ENCODE measurements at places on chromosomes 1 and 21.

GRCh38 chr1:111833334-111833733 is 77.6 kb downstream of the DDX20 start:
- H3K36me3 ChIP-seq: no peaks in the 10 kb centered on the region
- no peak overlapping the region for H3K27ac ChIP-seq
- DNase-seq: no peak
- peaks cover 14% of the 10 kb centered on the region for H3K27me3 ChIP-seq
- no peaks in the 10 kb centered on the region for H3K4me1 ChIP-seq

GRCh38 chr1:17719874-17720273 is 35.3 kb upstream of the ACTL8 start:
- no peak overlapping the region for H3K27ac ChIP-seq
- H3K36me3 ChIP-seq: no peaks in the 10 kb centered on the region
- no peak overlapping the region for H3K4me3 ChIP-seq
- no peak for DNase-seq
- H3K4me1 ChIP-seq: no peaks in the 10 kb centered on the region

DNA sequence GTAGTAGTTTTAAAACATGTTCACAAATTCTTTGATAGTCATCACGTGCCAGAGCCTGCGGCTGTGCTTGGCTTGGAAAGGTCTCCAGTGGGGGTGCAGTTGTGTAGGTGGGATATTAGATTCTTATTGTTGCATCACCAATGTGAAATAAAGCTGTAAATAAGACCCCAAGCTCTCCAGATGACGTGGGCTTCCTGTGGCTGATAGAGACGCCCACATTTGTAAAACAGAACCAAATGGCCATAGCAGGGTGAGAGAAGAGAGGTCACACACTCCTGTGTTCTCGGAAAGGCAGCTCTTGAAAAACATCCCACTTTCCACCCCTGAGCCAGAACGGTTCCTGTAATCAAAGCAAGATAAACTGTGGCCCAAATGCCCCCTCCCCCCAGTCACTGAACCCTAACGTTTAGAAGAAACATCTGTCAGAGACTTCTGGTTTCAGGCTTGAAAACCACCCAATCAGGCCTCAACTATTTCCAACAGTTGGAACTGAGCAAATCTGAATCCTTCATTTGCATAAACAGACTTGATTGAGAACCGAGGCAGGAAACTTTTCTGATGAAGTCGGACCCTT is 6.6 kb upstream of the NTPCR start:
- DNase-seq: peak; percentile 59
- H3K27ac ChIP-seq: peak overlapping the region; percentile 79
- peaks cover 20% of the 10 kb centered on the region for H3K4me1 ChIP-seq
- H3K4me3 ChIP-seq: no peak overlapping the region
- H3K27me3 ChIP-seq: peaks cover 5% of the 10 kb centered on the region
- H3K36me3 ChIP-seq: no peaks in the 10 kb centered on the region

DNA sequence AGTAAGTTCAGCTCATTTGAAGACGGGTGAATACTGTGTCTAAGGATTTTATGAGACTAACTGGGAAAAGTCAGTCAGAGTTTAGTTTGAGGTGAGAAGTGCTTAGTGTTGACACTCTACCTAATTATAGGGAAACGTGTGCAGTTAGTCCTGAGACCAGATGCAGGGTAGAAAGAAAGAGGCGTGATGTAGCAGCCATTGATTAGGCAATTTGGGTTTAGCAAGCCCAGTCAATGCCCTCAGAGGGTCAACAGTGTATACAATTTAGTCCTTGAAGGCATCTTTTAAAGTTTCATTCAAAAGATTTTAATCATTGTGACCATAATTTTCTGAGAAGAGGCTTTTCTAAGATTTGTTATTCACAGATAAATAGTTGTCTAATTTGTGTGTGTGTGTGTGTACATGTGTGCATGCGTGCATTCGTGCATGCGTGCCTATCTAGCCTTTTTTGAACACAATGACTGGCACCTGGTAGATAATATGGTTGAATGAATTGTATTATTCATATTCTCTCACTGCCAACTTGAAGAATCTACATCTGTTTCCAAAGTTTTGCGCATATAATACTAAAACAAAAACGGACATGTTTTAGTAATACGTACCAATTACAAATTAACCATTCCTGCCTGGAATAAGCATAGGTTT is 332.9 kb downstream of the SRGAP2C start:
- no peak for DNase-seq
- peaks cover 51% of the 10 kb centered on the region for H3K4me1 ChIP-seq
- no peaks in the 10 kb centered on the region for H3K27me3 ChIP-seq
- peak overlapping the region; percentile 53 for H3K4me3 ChIP-seq
- H3K27ac ChIP-seq: peak overlapping the region; percentile 39

Data from activated CD4-positive, alpha-beta memory T cell treated with anti-CD3 and anti-CD28 coated beads for 36 hours (primary cell).